Fibroblast of skin of left quadriceps (primary cell): ENCODE measurements at places on chromosomes 4 and X.

DNA sequence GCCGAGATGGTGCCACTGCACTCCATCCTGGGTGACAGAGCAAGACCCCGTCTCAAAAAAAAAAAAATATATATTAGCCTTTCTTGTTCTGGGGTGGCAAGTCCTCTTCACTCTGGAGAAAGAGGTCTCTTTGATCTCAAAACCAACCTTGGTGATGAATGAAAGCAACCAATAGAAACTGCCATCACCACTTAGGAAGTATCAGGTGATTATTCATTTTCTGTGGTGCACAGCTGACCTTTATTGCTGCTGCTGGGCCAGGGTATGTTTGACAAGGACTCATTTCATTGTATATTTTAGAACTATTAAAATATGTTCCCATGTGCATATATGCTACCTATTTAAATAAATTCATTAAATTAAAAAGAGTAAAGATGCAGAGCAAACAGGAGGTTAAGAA is 76.0 kb upstream of the KIT start:
- DNase-seq = no peak

DNA sequence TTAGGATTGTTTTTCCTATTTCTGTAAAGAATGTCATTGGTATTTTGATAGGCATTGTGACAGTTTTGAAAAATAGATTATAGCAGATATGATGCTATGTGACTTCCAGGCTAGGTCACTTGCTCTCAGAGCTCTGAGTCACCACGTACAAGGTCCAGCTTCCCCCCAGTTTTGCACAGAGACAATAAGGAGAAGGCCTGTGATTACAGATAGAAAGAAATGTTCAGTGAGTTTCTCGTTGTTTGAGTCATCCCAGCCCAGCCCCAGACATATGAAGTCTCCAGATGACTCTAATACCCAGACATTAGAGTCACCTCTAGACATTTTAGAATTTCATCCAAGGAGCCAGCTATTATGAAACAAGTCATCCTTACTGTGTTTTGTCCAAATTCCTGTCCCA is 57.2 kb downstream of the MFAP3L start:
- DNase-seq = peak; percentile 57

GRCh38 chr4:157674699-157675098 is 454.2 kb downstream of the GRIA2 start:
- no peak for DNase-seq

DNA sequence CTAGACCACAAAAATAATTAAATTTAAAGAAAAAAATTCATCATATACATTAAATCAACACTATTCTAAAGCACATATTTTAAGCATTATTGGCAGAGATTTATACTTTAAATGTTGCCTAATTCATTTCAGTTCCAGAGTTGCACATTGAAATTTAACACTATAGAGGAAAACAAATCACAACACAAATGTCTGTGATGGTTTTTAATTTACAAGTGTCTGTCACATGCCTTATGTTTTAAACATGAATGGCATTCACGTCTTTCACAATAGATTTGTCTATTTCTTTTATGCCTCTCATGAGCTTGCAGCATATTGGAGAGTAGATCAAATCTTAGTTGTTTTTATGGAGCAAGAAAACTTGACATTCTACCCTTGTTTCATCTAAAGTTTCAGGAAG is 811.3 kb downstream of the NLGN4X start:
- DNase-seq = no peak

DNA sequence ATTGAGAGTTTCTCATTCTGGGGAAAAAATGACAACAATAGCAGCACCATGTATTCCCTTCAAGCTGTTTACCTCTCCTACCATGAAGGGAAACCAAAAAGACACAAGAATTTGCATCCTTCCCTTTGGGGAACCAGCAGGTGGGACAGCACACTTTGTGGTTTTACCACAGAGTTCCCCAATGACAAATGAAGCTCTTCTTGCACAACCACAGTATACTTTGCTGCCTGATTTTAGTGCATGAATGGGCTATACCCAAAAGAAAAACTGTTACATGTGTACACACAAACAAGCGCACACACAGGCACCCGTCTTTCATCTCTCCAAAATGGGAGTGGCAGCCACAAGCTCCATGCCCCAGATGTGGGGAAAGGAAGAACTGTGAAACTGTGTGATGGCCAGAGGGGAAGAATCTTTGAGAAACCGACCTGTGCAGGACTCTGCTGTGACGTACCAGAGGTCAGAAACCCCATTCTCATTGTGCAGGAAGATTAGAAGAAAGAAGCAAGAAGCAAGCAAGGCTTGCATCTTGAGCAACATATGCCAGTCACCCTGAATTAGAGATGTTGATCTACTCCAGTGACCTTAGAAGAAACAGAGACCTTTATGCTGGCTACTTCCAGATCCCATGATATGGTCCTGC is 2.7 kb upstream of the MAML3 start:
- no peak for DNase-seq

GRCh38 chrX:41338436-41338835 is 4.5 kb downstream of the DDX3X start:
- DNase-seq = no peak

DNA sequence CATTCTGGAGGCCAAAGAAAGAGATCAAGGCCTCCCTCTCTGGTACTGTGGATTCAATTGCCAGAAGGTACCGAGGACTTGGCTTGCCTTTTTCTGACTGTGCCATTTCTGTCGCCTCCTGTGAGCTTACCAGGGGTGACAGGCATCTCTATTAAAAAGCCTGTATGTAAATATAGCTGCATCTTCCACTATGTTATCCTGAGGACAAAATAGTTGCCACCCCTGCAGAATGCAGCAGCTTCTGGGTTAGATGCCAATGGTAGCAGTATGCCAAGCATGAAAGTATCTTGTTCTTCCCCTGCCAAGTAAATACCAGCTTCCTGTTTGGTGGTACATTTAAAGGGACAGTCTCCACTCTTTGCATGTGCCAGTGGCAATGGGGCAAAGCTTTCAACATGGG is 10.7 kb downstream of the TRPC5OS start:
- no peak for DNase-seq

DNA sequence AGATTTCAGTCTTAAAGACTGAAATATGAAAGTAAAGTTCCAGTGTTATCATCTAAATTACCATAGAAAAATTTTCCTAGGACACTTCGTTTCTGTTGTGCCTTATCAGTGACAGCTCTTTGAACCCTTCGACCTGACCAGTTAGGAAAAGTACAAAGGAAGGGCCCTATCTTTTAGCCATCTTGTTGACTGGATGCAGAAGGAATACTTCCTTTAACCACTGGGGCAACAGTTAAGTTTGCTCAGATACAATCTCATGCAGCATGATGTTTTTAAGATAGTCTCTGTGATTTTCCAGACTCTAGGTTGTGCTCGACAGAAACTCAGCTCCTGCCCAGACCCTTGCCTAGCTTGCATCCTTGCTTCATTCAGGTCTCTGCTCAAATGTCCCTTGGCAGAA is 210.5 kb upstream of the RPS6KA3 start:
- DNase-seq = no peak

DNA sequence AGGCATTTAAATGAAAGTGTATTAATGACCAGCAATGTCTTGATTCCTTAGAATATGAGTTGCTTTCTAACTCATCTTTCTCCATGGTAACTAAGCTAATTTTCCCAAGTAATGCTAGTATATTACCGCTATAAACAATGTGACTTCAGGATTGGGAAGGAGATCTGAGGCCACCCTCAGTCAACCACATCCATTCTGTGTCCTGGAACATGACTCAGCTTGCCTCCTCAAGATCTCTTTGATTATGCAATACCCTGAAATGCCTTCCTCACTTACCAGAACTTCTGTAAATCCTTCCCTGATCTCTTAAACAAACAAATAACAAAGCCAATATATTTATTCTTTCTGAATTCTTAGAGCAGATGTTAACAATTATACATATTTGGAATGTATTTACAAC is 1495.5 kb downstream of the PCDH18 start:
- peak; percentile 42 for DNase-seq

GRCh38 chr4:188619456-188620149 is 480.4 kb downstream of the TRIML1 start:
- no peak for DNase-seq

DNA sequence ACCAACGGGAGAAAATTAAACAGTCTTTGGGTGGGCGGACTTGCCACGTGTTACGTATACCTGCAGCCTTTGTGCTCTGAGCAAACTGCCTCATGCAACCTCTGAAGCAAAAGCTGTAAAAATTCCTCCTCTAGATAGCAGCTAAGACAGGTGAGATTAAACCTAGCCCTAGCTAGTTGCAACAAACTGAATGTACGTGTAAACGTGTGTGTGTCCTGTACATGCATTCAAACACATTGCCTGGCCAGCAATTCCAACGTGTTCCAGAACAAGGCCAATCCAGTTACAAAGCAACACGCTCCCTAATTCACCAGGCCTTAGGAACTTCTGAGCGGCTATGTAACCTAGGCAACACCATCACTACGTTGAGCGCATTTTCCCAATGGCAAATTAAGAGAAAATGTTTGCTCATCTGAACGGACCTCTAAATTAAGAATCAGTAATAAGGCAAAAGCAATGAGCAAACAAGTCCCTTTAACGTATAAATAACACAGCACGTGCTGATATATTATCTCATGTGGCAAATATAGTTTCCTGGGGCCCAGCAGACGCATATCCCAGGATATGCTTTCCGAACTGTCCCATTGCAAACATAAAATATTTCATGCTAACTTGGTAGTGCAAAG is 792 bp downstream of the PPID start:
- no peak for DNase-seq

- no peak for DNase-seq
These were observed 105.7 kb downstream of the HMX1 start for GRCh38 chr4:8765631-8766590.

- DNase-seq = no peak
These were observed 78.1 kb downstream of the CNGA2 start for GRCh38 chrX:151812661-151813060.

GRCh38 chr4:80141543-80141942 is 55.8 kb upstream of the PRDM8 start:
- DNase-seq = no peak

- DNase-seq = no peak
These were observed 293.2 kb upstream of the LCORL start for GRCh38 chr4:18314731-18315130.

- DNase-seq = no peak
These were observed 57.2 kb downstream of the IRF2 start for GRCh38 chr4:184416913-184417734.

- DNase-seq = no peak
These were observed 30.1 kb upstream of the MTMR1 start for GRCh38 chrX:150663073-150663472.

DNA sequence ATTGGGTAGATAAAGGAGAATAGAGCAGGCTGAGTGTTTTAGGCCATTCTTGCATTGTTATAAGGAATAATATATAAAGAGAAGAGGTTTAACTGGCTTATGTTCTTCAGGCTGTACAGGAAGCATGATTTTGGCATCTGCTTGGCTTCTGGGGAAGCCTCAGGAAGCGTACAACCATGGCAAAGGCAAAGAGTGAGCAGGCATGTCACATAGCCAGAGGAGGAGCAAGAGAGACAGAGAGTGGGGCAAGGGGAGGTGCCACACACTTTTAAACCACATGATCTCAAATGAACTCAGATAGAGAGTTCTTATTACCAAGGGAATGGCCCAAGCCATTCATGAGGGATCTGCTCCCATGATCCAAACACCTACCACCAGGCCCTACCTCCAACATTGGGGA is 4.4 kb upstream of the METTL14 start:
- DNase-seq = no peak

DNA sequence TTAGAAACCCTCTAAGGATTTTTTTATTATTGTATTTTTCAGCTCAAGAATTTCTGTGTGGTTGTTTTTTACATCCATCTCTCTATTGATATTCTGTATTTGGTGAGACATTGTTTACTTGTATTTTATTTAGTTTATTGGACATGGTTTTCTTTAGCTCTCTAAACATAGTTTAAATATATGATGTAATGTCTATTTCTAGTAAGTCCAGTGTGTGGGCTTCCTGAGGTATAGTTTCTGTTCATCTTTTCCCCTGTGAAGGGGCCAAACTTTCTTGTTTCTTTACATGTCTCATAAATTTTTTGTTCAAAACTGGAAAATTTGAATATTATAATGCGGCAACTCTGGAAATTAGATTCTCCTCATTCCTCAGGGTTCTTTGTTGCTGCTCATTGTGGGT is 28.2 kb upstream of the ATRX start:
- no peak for DNase-seq

- DNase-seq = no peak
These were observed 15.4 kb upstream of the HAND2 start for GRCh38 chr4:173545440-173545839.

DNA sequence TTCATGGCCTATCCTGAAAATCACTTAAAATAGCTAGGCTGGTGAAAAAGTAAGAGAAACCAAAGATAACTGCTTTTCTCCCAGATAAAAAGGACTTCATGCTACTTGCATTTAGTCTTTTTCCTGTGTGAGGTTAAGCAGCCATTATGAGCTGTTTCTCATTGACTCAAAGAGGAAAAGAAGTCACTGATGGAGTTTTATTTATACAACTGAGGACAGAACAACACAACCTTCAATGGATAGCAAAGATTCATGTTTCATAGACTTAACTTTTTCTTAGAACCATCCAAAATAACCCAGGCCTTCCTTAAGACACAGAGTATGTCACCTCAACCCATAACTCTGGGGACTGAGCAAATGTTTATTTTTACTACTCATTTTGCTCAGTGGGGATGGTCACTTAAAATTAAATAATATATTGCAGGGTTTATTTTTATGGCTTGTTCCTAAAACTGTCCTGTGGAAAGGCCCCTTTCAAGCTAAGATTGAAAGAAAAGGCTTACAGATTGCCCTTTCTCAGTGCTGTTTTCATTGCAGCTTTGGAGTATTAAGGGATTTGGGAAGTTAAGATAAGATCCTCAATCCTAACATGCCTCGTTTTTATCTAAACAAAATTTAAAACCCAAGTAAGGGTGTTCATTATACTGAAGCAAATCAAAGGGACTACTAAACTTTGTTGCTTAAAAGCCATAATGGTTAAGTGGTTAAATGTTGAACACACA is 252.6 kb upstream of the MAD2L1 start:
- DNase-seq = no peak

DNA sequence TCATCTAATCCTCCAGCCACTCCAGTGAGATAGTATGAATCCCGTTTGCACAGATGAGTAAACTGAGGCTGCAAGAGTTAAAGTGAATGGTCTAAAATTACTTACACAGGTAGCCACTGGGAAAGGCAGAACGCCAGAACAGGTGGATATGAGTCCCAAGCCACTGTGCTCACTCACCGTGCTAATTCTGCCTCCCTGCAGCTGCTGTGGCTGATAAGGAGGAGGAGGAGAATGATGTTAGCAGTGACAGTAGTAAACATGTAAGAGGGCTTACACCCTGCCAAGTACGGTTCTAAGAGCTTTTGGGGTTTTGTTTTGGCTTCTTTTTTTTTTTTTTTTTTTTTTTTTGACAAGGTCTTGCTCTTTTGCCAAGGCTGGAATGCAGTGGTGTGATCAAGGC is 90.5 kb upstream of the PRPS2 start:
- no peak for DNase-seq

DNA sequence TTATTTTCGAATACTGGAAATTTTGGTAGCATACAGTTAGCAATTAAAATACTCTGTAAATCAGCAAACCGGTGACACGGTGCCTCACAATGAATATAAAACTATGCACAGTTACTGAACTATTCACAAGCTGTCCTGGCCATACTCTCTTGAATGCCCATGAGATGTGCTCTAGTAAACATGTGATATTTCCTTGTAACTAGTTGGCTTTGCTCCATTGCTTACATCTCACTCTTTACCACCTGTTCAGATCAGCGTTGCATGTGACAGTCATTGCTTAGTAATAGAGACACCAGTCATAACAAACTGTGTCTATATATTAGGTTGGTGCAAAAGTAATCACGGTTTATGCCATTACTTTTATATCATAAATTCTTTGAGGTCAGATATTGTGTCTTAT is 897.9 kb upstream of the FTHL17 start:
- no peak for DNase-seq
